ENCODE measurements at places on chromosomes 12 and 14. TPM values are rescaled to one million over a fixed set of nuclear protein-coding genes. Genes with fewer than 3 reads are reported as not detected.

GRCh38 chr14:93657875-93658274, 130.4 kb downstream of the PRIMA1 start:
- no peak for DNase-seq

DNA sequence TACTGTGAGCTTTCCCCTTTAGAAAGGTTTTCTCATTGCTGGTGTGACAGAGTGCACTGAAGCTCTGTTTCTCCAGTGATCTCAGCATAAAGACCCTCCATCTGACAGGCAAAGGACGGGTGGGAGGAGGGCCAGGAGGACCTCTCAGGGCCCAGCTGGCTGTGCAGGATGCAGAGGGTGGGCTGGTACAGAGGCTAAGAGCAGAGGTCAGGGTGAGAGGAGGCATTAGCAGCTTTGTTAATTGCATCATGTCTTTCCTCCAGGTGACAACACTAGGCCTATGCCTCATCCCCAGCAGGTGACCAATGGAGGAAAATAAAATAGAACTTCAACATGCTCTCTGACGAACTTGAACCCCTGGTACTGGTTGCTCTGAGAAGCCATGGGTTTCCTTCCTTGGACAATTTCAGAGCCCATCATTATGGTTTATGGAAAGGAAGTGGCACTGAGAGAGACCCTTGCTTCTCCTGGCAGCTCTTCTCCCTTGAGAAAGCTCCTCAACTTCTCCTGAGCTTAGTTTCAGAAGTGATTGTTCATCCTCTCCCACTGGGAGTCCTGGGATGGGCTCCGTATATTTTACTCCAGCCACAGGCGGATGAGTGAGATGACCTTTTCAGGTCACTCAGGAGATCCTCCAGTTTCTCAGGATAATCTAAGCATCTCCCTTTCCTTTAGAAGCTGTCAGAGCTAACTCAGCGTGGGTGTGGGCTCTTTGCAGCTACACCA, 45.8 kb upstream of the ATP23 start:
- no peak for DNase-seq

The CMKLR1 gene
- total RNA-seq, result not detected

The CD163 gene
- total RNA-seq, result not detected

The RFX4 gene
- not detected for total RNA-seq

The MFAP5 gene
- total RNA-seq, result not detected

GRCh38 chr14:61813096-61813606, 50.9 kb downstream of the SNAPC1 start:
- no peak for DNase-seq

The TEX52 gene
- not detected for total RNA-seq

DNA sequence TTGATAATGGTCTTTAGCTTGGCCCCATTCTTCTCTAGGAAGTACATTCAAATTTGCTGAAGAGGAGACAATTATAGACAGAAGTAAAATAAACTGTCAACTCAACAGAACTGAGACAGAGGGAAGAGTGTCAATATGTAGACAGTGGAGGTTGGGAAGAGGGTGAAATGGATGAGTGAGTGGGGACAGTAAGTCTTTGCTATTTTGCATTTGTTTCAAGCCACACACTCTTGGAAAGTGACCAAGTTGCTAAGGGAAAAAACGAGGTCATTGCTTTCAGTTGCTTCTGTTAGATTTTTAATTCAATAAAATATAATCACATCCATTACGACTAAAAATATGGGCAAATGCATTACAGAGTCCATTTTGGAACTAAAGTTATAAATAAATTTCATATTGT, 47.8 kb downstream of the BTBD7 start:
- DNase-seq, result no peak

DNA sequence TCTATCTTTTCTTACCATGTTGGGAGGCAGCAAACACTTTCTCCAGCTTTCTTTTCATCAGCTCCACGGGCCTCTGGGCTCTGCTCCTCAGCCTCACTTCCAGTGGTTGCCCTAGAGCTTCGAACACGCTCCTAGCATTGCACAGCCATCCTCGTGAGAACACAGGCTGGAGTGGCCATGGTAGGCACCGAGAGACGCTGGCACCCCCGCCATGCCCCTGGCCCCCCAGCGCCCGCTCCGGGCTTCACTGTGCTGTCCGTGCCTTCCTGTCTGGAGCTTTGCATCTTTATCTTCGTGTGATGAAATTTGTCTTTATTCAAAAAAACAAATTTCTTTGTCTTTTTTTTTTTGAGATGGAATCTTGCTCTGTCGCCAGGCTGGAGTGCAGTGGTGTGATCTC, 352.2 kb downstream of the TMEM121 start:
- DNase-seq, result no peak

- DNase-seq, result peak; percentile 24
Observed at GRCh38 chr12:80352474-80352873, 91.6 kb upstream of the PTPRQ start.

The KCNH3 gene
- 0.90 TPM for total RNA-seq

GRCh38 chr14:56585461-56586084, 6.0 kb downstream of the TMEM260 start:
- no peak for DNase-seq

GRCh38 chr12:29672580-29672979, 111.2 kb downstream of the TMTC1 start:
- DNase-seq, result no peak

DNA sequence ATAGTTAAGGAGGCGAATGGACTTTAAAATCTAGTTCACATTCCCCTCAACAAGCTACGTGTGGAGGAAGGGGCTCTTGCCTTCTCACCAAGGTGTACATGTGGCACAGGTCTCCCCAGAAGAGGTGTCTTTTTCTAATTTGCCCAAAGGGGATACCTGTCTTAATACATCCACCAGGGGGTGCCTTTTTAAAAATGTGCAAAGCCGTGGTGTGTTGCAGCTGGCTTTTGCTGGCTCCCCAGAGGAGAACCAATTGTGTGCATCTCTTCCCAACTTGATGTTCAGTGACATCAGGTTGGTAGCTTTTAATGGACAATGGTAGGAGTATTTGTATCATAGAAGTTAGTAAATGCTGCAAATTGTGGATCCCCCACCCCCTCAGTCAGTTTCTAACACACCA, 33.8 kb downstream of the CREBL2 start:
- peak; percentile 51 for DNase-seq

- DNase-seq, result peak; percentile 19
Observed at GRCh38 chr14:72975770-72976169, 49.5 kb downstream of the DCAF4 start.

GRCh38 chr12:92612611-92613010, 90.2 kb upstream of the PLEKHG7 start:
- no peak for DNase-seq

DNA sequence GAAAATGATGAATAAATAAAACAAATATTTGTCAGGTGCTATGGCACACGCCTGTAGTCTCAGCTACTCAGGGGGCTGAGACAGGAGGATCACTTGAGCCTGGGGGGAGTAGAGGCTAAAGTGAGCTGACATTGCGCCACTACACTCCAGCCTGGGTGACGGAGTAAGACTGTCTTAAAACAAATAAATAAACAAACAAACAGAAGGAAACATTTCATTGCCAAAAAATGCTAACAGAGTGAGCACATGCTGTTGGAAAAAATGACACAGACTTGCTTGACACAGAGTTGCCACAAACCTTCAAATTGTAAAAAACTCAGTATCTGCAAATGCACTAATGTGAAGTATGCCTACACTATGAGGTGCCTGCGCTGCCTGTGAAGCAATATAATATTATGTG, 50.8 kb upstream of the AP4S1 start:
- DNase-seq, result no peak

DNA sequence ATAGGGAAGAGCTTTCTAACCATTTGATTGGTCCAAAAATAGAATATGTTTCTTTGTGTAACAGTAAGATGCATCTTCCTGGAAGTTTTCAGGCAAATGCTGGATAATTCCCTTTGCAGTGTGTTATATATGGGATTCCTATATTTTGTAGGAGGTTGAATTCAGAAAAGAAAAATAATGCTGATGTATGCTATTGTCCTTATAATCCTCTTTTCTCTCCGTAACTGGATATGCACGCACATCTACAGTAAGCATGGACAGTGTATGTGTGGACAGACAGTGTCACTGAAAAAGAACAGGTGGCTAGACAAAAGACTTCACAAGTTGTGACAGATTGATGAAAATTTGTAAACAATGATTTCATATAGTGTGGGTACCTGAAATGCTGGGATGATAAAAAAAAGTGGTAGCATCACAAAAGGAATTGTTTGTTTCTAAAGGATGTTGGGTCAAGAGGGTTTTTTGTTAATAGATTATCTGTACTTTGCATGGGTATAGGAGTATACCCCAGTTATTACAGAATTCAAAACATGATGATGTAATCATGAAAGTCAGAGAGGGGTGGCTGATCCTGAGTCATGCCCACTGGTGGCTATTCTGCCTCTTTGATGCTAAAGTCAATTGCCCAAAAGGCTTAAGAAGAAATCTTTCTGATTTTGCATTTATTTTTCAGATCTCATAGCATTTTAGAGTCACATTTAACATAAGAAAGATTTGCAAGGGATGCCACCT, 160.7 kb upstream of the TMTC1 start:
- no peak for DNase-seq

DNA sequence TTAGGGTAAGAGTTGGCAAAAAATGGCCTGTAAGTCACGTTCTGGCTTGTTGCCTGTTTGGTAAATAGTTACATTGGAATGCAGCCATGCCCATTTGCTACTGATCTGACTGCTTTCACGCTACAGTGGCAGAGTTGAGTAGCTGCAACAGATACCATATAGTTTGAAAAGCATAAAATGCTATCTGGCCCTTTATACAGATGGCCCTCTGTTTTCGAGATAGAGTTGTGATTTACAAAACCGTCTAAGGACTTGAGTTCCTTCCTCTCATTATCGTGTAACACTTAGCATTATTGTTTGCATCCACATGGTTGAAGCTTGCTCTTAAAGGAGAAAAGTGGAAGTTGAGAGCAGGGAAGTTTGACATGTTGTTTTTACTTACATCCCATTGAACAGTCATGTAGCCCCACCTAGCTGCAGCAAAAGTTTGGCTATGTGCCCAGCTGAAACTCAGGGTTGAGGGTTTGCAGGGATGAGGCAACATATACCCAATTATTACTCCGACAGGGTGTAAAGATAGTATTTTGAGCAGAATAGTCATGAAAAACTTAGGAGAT, 11.3 kb upstream of the SCFD1 start:
- DNase-seq, result peak; percentile 89

GRCh38 chr12:67637718-67638117, 10.8 kb upstream of the DYRK2 start:
- DNase-seq, result no peak

DNA sequence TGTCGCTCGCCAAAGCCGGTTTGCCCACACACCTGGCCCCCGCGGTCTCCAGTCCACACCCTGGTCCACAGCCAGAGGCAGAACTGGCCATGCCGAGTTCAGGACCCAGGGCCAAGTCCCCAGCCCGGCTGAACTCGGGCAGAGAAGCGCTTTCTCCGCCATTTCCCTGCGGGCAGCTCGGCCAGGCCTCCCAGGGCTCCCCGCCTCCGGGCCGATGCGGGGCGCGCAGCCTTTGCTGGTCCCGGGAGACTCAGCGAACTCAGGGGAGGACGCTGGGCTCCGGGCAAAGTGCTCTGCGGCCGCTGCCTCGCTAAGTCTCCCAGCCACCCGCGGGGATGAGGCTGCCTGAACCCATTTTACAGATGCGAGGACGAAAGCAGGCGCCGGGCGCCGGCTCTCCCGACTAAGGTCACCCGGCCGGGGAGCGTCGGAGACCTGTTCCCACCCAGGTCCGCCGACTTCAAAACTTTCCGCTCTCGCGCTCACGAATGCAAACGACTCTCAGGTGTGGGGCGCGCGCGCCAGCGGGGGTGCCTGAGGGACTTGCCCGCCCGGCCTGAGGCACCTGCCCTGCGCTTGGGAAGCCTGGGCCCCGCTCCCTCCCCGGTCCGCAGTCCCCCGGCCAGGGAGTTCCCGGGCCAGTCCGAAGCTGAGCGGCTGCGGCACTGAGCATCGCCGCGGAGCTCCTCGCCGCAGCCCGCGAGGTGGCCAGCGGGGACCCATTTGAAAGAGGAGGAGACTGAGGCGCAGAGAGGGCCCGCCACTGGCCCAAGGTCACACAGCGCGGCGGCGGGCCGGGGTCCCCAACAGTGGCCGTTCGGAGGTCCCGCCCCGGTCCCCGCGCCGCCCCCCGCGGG, 627 bp downstream of the TESC start:
- no peak for DNase-seq

DNA sequence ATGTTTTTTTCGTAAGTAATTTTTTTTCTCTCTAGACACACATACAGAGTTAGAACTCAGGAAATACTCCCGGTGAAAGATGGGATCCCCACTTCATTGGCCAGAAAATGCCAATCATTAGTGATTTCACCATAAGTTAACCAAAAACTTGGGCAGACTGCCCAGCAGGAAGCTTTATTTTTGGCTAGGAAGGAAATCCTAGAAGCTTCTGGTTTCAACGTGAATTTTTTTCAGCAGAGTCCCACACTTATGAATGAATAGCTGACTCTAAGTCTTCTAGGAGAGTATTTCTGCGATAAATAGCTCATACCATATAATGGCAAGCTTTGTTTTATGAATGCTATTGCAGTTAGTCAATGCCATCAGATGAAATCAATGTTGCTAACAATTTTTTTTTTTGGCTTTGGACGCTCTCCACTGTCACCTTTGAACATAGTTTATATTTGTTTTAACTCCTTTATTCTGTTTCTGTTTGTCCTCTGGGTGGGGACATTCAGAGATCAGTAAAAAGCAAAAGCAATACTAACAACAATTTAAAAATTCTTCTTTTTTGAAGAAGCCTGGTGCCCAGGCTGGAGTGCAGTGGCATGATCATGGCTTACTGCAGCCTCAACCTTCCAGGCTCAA, 9.5 kb downstream of the PPP1CC start:
- peak; percentile 67 for DNase-seq

GRCh38 chr12:29782285-29782870, 1.4 kb downstream of the TMTC1 start:
- no peak for DNase-seq

The FSCB gene
- total RNA-seq, result not detected

Data from SK-MEL-5 (cell line).